ENCODE measurements at places on chromosomes 5 and 9. TPM values are rescaled to one million over a fixed set of nuclear protein-coding genes. Genes with fewer than 3 reads are reported as not detected.
A peak's percentile ranks its signal among the peaks of the same experiment; 100 is the strongest.

GRCh38 chr9:35962126-35962906, 4.4 kb upstream of the OR2S2 start:
- DNase-seq, result no peak

The FCN1 gene
- 2.2 TPM for total RNA-seq

- peak; percentile 34 for DNase-seq
These were observed 263.4 kb downstream of the DEPDC1B start for GRCh38 chr5:60436518-60436917.

The FIBCD1 gene
- total RNA-seq, result not detected

- no peak for DNase-seq
These were observed 90.3 kb upstream of the FBXL17 start for GRCh38 chr5:108472237-108472636.

The ACOT12 gene
- total RNA-seq, result not detected

The OMD gene
- total RNA-seq, result not detected

DNA sequence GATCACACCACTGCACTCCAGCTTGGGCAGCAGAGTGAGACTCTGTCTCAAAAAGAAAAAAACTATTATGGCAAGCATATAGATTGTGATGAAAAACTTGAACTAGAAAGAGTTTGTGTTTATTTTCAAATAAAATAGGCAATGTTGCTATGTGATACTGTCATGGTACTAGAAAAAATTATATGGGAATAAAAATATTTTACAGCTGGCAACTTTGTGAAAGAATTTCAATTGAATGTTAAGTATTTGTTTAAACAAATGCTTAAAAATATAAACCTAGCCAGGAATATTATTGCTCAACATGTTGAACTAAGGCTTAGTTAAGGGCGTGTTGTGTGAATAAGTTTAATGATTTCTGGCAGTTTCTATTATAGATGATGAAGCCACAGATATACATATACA, 31.7 kb downstream of the HSDL2 start:
- DNase-seq, result no peak

DNA sequence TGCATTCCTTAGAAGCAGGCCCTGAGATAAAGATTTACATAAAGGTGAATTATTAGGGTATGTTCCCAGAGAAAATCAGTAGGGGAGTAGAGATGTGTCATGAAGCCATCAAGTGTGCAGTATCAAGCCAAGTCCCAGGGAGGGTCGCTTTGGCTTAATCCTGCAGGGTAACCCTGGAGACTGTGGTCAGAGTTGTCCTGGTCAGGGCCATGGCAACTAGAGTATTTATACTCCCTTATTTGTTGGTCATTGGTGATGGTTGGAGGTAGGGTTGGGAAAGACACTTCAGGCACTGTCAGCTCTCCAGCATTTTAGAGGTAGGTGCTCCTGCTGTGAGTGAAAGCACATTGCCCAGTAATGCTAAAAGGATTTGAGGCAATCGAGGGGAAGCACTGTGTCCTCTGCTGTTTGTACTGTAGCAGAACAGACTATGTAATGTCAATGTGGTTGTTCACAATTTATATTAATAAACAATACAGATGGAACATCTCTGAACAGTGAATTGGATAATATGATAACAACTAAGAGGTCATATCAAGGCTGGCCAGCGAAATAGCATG, 108.9 kb downstream of the GDNF start:
- DNase-seq, result no peak
